Activated CD8-positive, alpha-beta memory T cell treated with anti-CD3 and anti-CD28 coated beads for 48 hours (primary cell): ENCODE measurements at places on chromosomes 1 and 21.

GRCh38 chr1:38814444-38814983 is 45.1 kb downstream of the RRAGC start:
- no peak for DNase-seq

DNA sequence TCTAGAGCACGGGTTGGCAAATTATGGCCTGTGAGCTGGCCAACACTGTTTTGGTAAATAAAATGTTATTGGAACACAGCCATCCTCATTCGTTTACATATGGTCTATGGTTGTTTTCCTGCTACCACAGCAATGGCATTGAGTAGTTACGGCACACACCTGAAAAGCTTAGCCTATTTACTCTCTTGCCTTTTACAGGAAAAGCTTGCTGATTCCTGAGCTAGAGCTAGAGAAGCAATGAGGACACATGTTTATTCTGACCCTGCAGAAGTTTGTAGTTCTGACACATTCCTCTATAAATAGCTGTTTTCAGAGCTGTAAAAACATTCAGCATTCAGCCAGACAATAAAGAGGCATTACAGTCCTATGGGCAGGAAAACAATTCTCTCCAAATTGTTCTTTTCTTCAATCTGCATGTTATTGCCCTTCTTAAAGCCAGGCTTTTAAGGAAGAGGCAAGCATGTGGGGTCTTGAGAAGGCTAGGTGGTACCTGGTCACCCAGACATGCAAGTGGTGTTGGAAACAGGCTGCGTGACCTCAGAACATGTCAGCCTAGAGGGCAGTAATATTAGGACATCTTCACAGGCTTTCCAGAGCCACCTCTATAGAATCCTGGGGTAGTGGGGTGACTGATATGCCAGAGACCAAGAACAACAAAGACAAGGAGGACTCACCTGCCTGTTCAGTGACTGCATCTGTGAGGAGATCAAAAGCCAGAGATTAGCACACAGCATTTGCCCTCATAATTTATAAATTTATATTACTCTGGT is 1.6 kb downstream of the FCRL2 start:
- DNase-seq = no peak

DNA sequence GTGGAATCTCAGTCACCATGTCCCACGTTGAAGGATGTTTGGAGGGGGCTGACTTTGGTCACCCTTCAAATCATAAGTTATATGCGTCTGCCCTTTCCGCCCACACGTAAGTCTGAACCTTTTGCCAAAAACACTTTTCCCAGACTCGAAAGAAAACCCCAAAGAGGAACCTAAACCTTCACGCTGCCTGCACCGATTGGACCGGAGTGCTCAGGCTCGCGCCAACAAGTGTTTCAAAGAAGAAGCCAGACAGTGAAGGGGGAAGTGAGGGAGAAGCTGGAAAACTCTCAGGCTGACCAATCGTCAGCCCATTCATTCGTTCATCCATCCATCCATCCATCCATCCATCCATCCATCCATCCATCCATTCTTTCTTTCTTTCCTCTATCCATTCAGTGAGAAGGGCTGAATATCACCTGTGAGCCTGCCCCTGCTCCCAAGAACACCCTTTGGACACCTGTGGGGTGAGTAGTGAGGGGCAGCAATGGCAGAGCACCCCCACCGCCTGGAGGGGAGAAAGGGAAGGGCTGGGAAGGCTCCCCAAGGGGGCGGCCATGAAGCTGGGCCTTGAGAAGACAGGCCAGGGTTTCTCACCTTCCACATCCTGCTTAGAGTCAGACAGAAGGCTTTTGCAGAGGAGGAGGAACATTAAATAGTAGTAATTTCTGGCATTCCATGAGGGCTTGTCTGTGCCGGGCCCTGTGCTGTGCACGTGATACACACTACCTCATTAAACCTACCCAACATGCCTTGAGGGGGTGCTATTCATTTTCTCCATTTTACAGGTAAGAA is 27.1 kb upstream of the RUNX3 start:
- no peak for DNase-seq

GRCh38 chr1:34156739-34157138 is 8.3 kb downstream of the CSMD2 start:
- no peak for DNase-seq

DNA sequence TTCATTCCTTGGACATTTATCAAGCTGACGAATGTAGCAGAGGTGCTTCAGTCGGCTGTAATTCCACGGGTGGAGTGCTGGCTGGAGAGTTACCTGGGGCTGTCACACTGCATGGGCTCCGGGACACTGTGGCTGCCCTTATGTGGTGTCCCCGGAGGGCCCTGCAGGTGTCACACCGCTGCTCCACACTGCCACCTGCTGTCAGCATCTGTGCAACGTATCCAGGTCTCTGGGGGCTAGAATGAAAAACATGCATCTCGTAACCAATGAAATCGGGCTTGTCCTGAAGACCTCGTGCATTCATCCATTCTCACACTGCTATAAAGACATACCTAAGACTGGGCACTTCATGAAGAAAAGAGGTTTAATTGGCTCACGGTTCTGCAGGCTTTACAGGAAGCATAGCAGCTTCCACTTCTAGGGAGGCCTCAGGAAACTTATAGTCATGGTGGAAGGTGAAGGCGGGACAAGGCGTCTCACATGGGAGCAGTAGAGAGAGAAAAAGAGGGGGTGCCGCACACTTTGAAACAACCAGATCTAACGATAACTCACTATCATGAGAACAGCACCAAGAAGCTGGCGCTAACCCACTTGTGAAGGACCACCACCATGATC is 46.7 kb upstream of the PCBP3 start:
- DNase-seq = peak; percentile 33
